ENCODE measurements at places on chromosomes 4 and X.

DNA sequence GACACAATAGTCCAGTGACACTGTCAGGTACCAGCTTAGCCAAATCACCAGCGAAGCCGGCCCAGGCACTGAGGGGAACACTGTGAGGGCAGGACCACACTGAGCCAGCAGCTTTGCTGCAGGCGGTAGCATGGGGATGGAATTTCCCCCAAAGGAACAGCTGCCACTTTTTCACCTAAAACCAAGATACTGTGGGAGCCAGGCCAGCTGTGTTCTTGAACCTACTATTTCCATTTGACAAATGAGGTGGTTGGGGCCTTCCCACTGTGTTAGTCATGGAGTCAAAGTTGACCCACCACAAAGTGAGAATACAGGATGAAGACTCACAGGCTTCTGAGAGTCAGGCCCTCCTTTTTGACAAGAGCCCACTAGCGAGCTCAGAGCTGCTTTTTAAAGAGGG lies 70.7 kb upstream of the SH3RF1 start:
- no peak for DNase-seq

- DNase-seq = no peak
Measured at GRCh38 chrX:41808047-41808446, 84.1 kb downstream of the GPR82 start.

GRCh38 chrX:14865201-14865600 lies 7.7 kb downstream of the FANCB start:
- no peak for DNase-seq

DNA sequence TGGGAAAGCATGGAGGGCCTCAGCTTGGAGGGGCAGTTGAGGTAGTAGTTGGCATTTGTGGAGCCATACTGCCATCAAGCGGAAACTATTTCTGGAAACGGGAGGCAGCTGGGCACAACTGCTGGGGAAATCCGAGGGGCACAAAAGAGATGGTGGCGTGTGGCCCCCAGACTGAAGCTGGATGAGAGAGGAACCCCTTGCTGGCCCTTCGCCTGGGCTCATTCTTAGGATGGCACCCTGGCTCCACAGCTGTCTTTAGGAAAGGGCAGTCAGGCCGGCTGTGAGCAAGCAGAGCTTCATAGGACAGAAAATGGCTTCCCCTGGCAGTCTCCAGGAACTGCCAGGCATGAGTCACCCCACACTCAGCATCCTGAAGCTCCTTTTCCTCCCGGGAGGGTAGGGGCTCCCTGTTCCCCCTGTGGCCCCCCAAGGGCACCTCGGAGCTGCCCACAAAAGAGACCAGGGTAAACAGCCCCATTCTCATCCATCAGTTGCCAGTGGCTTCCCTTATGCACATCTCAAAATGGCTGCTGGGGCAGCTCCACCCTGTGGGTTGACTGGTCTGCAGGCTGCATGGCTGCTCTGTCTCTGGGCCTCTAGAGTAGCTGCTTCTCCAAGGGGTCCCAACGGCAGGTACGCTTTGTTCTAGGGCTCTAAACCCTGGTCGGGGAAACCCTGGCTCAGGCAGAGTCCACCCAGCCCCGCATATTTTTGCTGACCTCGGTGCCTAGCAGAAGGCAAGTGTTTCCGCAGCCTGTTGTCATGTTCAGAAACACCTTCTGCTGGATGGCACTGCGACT lies 64.7 kb downstream of the NBDY start:
- no peak for DNase-seq

DNA sequence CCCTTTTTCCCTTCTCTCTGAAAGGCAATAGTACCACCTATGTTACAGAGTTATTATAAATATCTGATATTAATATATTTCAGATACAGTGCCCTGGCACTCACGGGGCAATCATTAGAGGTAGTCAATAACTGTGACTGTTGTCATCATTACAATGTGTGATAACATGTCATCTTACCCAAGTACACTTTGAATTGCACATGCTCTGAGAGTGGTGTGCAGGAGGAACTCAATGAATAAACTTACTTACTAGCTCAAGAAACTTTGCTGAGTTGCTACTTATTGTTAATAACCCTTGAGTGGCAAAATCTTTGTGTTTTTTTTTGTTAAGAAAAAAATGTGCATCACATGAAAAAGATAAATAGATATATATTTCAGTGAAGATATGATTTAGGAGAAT lies 275.1 kb upstream of the RASGEF1B start:
- DNase-seq = no peak

DNA sequence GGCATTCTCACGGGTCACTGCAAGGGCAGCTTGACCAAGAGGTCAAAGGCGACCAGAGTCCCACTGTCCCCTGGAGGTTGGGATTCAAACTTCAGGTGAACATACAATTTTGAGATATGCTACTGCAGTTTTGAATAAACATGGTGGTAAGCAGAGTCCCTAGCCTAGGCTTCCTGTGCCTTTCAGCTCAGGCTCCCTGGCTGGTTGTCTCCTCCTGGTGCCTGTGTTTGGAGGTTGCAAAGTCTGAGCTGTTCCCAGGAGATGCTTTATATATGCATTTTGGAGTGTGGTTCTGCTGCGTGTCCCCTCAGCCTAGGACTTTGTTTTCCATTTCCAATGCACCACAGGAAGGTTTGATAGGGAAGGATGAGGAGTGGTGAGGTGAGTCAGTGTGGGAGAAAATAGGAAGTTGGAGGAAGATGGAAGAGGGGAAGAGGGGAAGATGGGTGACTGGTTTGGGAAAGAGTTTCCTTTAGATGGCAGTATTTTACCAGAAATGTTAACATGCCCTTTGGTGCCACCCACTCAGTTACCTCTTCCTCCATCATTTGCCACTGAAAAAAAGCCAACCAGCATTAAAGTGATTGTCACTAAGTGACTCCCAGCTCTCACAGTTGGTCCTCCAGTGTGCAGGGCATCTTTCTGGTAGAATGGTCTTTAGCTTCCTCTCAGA lies 211.7 kb upstream of the AGTR2 start:
- DNase-seq = peak; percentile 35

DNA sequence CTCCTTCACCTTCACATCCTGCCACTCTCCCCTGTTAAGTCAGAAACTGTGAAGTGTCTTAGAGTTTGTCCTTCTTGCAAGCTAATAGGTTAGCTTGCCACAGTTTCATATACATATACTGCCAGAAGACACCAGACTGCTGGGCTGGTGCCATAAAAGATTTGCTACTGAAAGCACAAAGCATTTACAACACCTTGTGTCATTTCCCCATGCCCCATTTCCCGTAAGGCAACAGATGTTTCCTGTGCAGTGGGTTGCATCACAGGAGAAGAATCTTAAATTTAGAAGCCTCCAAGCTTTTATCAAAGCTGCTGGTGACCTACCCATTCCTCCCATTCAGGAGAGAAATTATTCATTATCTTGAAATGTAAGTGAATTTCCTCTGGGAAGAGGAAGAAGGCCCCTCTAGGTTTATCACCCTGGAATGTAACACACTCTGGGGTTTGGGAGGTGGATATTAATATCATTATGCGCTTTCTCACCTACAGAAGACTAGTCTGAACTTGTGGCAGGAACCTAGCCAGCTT lies 34.5 kb upstream of the RAB33B start:
- no peak for DNase-seq

DNA sequence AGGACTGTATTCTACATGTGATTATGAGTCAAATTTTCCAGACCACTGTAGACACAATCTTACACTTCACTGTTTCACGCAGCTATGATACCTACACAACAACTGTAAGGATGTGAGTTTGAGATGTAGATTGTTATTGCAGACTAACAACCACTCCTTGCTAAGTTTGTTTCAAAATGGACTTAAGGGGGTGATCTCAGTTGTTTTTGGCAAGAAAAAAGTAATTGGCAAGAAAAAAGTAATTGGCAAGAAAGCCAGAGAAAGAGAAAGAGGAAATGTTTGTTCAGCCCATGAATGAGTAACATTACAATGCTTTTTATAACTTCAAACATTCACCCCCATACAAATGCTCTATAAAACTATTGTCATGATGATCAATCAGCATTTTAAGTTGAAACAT lies 466.4 kb downstream of the DMD start:
- DNase-seq = no peak

GRCh38 chrX:112846187-112846586 lies 5.6 kb upstream of the AMOT start:
- no peak for DNase-seq

DNA sequence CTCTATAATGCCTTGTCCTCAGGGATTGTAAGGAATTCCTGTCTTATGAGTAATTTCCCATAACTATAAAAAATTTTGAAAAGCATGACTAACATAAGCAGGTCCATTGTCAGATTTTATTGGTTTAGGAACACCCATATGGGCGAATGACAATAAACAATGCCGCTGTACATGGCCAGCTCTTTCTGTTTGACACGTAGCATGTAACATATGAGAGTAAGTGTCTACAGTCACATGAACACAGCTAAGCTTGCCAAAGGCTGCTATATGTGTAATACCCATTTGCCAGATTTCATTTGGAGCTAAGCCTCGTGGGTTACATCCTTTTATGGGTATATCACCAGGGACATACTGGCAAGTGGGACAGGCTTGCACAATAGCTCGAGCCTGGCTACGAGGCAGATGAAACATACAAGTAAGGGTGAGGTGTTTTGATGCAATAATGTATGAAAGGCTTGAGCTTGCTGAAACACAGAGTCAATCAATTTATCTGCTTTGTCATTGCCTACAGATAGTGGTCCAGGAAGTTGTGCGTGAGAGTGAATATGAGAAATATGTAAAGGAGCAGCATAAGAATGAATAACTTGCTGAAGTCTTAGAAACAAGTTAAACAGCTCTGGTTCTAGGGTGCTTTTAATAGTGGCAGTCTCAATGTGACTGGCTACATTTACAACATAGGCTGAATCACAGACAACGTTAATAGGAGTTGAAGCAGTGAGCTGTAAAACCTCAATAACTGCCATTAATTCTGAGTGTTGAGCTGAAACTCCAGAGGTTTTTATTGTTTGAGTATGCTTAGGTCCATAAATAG lies 67.4 kb upstream of the UGT2B10 start:
- no peak for DNase-seq

- no peak for DNase-seq
Measured at GRCh38 chr4:104138116-104138515, 356.6 kb downstream of the CXXC4 start.

DNA sequence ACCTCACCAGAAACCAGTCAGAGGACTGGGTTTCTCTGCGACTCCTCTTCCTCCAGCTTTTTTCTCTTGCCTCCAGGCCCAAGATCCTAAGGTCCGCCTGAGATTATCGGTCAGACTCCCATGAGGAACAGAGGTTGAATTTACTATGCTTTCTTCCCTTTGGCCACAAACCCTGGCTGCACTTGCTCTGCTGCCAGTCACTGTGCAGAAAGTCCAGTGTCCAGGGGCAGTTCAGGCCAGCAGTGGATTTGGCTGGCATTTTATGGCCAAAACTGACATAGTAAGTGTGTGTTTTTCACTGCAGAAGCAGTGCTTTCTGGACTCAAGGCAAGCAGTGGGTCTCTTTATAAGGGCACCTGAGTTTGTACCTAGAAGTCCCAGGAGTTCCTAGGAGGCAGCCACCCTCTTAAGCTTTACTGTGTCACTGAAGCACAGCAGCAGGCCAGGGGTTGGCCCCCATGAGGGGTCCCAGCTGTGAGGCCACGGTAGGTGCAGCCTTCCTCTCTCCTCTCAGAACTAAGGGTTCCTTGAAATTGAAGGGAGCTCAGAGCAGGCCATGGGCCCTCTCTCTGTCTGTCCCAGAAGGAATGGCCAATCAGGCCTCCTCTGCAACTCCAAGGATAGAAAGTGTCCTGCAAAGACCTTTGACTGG lies 3.4 kb downstream of the RTL5 start:
- DNase-seq = no peak

- no peak for DNase-seq
Measured at GRCh38 chrX:13996650-13997049, 33.0 kb downstream of the GEMIN8 start.

- peak; percentile 91 for DNase-seq
Measured at GRCh38 chrX:100296183-100296753, 113.8 kb downstream of the PCDH19 start.

DNA sequence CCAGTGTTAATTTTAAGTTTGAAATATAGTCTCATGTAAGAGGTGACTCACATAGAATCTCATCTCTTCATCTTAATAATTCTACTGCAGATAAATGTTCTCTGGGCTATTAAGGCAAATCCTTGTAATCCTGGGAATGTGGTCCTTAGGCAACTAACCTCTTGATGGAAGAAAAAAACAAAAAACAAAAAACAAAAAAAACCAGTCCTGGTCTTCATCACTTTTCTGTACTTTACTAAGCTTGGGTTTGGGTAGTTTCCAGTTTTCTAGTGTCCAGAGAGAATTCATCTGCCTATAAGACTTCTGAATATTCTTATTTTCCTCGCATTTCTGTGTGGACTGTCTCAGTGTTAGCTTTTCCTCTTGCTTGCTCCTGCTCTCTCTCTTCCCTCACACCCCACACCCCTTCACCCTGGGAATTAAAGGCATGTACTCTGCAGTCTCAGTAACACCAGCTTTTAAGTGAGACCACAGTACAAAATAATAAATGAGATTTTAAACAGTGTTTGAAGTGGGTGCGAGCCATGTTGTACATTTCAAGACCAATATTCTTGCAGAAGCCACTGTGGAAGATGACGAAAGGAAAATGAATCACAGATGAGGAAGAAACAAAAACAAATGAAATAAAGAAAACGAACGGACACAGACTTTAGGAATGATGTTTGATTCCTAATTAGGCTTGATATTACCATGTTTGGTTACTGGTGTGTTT lies 51.7 kb downstream of the HAND2 start:
- no peak for DNase-seq

DNA sequence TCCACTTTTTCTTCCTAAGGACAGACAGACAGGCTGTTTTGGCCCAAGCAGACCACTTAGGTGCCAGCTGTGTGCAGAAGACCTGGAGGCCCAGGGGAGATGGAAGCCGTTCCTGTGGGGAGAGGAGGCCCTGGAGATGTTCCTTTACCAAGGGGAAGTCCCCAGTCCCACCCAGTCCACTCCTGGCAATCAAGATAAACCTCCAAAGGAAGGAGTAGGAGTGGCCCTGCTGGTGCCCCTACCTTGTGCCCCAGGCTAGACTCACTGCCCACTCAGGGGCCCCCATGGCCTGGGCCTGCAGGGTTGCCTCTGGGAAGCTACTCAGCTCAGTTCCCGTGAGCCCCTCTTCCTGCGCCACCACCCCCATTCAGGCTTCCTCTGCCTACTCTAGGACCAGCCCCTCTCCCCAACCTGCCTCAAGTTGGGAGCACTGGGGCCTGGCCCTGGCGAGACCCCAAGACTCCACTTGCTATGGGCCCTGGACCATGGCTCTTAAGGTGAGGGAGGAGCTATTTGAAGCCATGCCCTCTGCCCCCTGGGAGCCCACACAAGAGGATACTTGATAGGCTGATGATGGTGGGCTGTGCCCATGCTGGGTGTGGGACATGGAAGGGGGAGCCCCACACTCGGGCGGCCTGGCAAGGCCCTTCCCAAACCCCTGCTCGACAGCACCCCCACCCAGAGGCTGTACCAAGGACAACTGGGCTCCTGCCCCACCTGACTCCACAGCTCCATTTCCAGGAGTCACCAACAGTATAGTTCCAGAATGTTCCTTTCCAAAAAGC lies 24.8 kb upstream of the RNF4 start:
- no peak for DNase-seq

GRCh38 chr4:87118421-87118820 lies 102.0 kb downstream of the KLHL8 start:
- no peak for DNase-seq

DNA sequence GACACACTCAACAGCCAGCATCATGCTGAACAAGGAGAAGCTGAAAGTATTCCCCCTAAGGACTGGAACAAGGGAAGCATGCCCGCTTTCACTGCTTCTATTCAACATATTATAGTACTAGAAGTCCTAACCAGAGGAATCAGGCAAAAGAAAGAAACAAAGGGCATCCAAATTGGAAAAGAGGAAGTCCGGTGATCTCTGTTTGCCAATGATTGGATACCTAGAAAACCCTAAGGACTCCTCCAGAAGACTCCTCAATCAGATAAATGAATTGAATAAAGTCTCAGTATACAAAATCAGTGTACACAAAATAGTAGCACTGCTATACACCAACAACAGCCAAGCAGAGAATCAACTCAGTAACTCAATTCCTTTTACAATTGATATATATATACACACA lies 44.8 kb downstream of the ARFIP1 start:
- DNase-seq = no peak
